ENCODE measurements at places on chromosomes 1 and 21.

DNA sequence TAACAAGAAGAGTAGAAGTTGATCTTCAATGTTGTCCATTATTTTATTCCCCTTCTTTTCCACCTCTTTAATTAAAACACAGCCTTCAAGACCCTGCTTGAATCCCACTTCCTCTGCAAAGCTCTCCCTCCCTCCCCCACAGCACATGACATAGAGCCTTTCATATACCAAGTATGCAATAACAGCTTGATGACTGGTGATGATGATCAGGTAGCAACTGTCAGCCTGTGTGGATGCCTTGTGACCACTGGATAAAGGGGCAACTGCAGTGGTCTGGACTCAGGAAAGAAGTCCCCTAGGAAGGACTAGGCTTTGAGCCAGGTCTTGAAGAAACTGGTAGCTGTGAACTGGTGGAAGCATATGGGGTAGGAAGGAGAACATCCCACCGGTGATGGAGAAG is 53.8 kb upstream of the PRDX6 start:
- DNase-seq: no peak

- DNase-seq: no peak
Measured at GRCh38 chr1:153122831-153123421, 9.6 kb upstream of the SPRR2F start.

GRCh38 chr1:203017692-203018091 is 8.6 kb upstream of the PPFIA4 start:
- no peak for DNase-seq

- no peak for DNase-seq
Measured at GRCh38 chr1:112881742-112882127, 74.3 kb downstream of the SLC16A1 start.

Data from left cardiac atrium (tissue), 4 donors.